ENCODE measurements at places on chromosomes 6 and 20.
A peak's percentile ranks its signal among the peaks of the same experiment; 100 is the strongest.

GRCh38 chr6:166784691-166785090 is 157.6 kb upstream of the RPS6KA2 start:
- no peak for DNase-seq

DNA sequence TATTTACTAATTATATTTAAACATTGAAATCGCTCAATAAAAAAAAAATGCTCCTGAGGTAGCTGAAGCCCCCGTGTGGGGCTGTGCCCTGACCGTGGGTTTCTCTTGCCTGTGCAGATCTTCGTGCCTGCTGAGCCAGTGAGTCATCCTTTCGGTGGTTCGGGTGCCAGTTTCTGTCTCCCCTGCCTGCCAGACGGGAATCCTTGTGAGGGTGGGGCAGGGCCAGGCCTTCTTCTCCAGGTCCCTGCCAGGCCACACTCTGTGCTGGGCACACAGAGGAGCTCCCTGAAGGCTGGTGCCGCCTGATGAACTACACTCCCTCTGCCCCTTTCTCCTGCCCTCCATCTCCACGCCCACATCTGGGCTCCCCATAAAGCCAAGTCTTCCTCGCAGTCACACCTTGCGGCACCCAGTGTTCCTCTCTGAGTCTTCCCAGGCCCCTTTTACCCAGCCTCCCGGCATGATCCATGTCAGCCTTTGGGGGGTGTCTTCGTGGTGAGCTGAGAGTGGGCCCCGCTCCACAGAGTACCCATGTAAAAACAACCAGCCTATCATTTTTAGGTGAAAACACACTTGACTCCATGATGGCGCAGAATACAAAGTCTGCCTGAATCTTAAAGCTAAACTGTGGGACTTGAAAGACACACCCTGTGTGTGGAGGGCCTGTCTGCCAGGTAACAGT is 19.3 kb downstream of the FGD2 start:
- no peak for DNase-seq

- DNase-seq, result no peak
These were observed 297.8 kb downstream of the GJA1 start for GRCh38 chr6:121733234-121733633.

GRCh38 chr20:4966826-4967751 is 34.2 kb downstream of the SLC23A2 start:
- no peak for DNase-seq

DNA sequence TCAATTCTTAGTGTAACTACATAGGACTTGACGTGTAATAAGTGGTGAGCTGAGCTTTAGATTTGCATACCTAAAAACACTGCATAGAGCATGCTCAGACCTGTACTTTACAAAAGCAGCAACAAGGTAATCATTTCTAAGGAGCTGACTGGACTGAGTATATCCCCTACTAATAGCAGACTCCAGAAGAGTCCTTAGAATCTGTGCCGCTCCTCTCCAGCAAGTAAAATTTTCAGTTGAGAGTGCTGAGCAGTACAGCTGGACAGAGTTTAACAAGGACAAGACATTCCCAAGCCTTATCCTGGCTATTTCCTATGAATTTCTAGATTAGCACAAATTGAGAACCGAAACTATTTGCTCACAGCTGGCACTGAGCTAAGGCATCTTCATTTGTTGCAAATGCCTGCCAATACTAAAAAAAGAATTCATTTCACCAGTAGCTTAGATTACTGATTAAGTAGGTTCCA is 26.1 kb upstream of the KLHL31 start:
- DNase-seq, result no peak

- DNase-seq, result no peak
These were observed 145.9 kb downstream of the C6orf118 start for GRCh38 chr6:165163519-165163918.

- no peak for DNase-seq
These were observed 1.5 kb downstream of the LEMD2 start for GRCh38 chr6:33787346-33787953.

DNA sequence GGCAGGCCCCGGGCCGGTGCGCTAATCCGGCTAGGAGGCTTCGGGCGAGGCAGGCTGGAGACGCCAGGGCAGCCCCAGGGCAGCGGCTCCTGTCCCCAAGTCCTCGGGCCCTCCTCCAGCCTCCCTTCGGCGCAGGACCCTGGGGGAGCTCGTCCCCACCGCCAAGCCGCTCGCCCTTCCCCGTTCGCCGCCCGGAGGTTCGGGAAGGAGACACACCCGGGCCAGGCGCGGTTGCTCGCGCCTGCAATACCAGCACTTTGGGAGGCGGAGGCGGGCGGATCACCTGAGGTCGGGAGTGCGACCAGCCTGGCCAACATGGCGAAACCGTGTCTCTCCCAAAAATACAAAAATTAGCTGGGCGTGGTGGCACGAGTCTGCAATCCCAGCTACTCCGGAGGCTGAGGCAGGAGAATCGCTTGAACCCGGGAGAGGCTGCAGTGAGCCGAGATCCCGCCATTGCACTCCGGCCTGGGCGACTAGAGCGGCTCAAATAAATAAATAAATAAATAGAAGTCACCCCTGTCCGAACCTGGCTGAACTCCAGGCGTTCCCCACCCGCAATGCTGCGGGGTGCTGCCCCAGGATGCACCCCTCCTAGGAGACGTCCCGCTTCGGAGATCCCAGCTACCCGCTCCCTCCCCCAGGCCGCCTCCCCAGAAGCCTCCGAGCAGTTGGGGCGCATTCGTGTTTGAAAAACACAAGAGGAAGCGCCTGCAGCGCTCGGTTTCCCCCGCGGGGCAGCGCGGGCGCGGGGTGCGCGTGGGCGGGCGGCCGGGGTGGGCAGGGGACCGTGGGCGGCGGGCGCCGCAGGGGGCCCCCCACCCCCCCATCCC is 27.5 kb downstream of the SERPINB9 start:
- peak; percentile 66 for DNase-seq

DNA sequence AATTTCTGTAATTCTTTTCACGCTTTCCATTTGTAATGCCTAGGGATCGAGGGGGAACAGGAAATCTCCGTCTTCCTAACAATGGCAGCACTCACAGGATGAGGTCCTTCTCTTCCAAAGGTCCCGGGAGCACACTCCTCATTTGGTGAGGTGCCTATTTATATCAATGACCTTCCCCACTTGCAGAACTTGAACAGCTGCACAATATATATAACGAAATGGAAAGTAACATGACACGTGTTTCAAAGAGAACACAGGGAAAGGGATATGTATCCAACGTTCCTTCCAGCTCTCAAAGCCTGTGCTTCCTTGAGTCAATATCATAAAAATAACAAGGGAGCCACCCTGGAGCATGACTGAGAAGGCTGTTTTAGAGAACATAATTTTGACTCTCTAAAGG is 78.6 kb upstream of the RBM24 start:
- no peak for DNase-seq

DNA sequence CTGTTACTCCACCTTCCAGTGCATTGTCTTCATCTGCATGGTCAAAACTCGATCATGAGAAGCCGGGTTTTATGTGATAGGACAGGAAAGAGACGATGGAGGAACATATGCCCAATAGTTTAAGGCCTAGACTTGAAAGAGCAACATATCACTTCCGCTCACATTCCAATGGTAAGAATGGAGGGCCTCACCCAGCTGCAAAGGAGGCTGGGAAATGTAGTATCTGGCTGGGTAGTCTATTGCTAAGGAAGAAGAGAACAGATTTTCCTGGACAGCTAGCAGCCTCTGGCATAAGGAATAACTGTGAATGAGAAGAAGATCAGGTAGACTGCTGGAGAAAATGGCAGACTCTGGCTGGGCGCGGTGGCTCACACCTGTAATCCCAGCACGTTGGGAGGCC is 19.2 kb downstream of the FITM2 start:
- DNase-seq, result no peak

GRCh38 chr20:61492065-61492464 is 240.0 kb downstream of the CDH4 start:
- no peak for DNase-seq

DNA sequence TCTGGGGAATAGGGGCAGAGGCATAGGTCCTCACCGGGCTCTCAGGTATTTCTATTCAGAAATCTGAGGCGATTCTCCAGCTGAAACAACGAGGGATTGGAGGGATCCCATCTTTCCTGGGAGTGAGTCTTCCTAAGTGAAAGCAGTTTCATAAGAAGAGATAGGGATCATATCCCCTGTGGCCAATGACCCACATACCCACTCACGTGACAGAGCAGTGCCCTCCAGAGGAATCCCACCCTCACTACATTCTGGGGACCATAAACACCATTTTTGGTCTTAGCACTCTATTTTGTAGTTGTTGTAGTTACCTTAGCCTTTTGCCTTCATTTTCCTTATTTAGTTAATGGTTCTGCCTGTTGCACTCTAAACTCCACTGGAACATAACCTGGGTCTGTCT is 121.1 kb downstream of the GPR63 start:
- no peak for DNase-seq

DNA sequence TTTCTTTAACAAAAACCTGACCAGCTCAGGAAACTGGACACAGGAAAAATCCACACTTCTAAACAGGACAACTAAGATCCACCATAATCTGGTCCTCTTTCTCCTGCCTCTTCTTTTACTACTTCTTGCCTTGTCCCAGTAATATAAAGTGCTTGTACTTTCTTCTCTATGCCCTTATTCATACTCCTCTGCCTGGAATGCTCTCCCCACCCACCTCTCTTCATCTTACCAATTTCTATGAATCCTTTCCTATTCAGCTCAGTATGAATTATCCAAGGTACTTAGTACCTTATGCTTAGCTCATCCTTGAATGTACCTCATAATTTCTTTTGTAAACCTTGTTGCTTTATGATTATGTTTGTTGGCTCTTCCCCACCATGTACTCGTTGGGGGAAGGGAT is 159.4 kb downstream of the CDK19 start:
- DNase-seq, result no peak

- no peak for DNase-seq
These were observed 22.3 kb upstream of the BCAS4 start for GRCh38 chr20:50772420-50773185.

DNA sequence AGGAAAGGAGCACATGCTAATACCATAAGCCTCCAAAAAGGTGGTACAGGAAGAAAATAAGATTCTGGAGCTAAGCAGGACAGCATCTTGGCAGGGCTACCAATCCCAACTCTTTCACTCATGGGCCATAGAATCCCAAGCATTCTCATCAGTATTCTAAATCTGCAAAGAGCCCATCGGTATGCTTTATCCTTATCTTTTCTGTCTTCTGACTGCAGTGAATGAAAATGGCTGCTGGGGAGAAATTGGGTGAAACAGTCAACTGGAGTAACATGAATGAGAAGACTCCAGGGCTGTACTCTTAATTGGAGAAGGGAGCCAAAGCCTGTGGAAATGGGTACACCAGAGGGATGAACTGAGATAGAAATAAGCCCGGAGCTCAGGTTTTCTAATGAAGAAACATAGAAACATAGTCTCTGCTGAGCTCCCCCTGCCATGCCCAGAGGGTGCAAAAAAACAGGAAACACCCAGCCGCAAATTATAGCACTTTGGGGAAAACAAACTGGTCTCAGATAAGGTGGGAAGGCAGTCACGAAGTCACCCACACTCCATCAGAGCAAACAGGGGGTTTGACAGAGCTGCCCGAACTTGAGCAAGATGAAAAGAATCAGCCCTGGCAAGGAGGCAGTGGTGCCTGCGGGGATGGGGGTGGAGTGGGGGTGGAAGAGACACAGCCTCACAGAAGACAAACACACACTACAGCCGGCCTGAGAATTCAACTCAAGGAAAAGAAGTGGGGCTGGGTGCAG is 35.4 kb upstream of the E2F3 start:
- DNase-seq, result peak; percentile 45

GRCh38 chr20:35947907-35948306 is 6.4 kb downstream of the SCAND1 start:
- DNase-seq, result no peak

GRCh38 chr20:1897965-1898464 is 2.8 kb downstream of the SIRPA start:
- DNase-seq, result peak; percentile 63

DNA sequence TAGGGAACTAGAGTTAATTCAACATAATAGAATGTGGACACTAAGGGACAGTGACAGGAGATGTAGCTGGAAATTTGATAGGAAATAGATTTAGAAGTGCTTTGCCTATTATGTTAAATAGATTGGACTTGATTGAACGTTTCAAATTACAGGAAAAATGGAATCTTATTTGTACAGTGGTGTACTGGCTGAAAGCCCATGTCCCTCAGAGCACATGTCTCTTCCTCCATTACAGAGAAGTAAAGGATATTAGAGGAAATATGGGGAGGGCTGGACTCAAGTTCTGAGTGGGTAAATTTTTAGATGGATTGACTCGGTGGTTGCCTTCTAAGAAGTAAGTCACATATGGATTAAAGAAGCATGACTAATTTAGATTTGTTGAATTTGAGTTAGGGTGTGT is 11.4 kb downstream of the PKIB start:
- DNase-seq, result no peak

DNA sequence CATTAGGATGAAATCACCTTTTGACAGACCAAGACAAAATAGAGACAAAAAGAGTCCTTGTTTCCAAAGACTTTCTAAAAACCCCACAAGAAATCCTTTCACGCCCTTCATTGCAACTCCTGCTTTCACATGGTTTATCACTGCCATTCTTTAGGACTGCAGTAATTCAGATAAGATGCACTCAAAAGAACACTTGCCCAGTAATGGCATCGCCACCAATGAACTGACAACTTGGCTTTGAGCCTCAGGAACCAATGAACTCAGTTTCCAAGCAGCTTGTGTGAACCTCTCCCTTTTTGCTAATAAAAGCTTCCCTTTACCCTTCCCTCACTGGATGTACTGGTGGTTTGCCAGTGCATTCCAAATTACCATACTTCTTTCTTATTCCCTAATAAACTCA is 21.8 kb downstream of the OSTM1 start:
- no peak for DNase-seq

- no peak for DNase-seq
These were observed 26.4 kb downstream of the SLC35F1 start for GRCh38 chr6:117933471-117933870.

GRCh38 chr6:108260126-108260808 is 573 bp downstream of the SNX3 start:
- peak; percentile 54 for DNase-seq

DNA sequence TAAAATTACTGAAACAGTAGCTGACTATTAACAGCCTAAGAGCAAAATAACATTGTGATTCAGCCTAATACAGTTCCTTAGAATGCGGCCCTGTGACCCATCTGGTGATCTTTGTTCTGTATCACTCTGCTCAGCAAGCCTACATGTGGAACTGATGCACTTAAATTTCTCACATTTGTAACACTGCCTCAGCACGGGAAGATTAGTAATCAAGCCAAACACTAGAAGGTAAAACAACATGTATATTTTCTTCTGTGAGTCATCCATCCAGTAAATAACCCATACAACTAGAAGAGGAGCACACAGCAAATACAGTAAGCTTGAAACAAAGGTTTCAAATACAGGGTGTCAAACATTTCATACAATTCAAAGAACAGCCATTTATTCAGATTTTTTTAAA is 189.7 kb upstream of the NOX3 start:
- no peak for DNase-seq

GRCh38 chr6:53496797-53497375 is 48.0 kb downstream of the GCLC start:
- no peak for DNase-seq

All from CD4-positive, alpha-beta T cell treated with Interleukin-15 for 1 hour (primary cell).